ENCODE measurements at places on chromosomes 5 and 9. TPM values are rescaled to one million over a fixed set of nuclear protein-coding genes. Genes with fewer than 3 reads are reported as not detected.

MEIKIN gene
- 1.5 TPM for total RNA-seq

DMRT3 gene
- total RNA-seq: not detected

PLCXD3 gene
- not detected for total RNA-seq

RHOBTB3 gene
- 0.65 TPM for total RNA-seq

PARP8 gene
- total RNA-seq: 72.7 TPM

TMEM171 gene
- not detected for total RNA-seq

CRB2 gene
- not detected for total RNA-seq
